ENCODE measurements at places on chromosomes 11 and 22.

- no peak for DNase-seq
These were observed 284.8 kb downstream of the TENM4 start for GRCh38 chr11:79156031-79156430.

DNA sequence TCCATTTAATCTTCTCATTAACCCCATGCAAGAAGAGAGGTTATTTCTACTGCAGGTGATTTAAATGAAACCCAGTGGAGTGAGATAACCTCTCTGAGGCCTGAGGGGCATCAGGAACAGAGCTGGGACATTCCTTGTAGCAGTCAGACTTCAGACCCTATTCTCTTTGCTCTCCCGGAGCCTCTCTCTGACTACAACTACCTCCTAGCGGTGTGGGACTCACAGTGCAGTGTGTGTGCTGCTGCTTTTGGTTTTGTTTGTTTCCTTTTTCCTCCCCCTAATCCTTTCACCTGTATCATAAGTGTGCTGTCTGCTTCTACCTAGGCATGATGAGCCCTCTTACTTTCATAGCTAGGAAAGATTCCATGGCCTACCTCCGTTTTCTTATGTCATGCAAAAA, 769.6 kb downstream of the NTM start:
- no peak for DNase-seq

- DNase-seq: no peak
These were observed 12.0 kb upstream of the CAT start for GRCh38 chr11:34426766-34427185.

DNA sequence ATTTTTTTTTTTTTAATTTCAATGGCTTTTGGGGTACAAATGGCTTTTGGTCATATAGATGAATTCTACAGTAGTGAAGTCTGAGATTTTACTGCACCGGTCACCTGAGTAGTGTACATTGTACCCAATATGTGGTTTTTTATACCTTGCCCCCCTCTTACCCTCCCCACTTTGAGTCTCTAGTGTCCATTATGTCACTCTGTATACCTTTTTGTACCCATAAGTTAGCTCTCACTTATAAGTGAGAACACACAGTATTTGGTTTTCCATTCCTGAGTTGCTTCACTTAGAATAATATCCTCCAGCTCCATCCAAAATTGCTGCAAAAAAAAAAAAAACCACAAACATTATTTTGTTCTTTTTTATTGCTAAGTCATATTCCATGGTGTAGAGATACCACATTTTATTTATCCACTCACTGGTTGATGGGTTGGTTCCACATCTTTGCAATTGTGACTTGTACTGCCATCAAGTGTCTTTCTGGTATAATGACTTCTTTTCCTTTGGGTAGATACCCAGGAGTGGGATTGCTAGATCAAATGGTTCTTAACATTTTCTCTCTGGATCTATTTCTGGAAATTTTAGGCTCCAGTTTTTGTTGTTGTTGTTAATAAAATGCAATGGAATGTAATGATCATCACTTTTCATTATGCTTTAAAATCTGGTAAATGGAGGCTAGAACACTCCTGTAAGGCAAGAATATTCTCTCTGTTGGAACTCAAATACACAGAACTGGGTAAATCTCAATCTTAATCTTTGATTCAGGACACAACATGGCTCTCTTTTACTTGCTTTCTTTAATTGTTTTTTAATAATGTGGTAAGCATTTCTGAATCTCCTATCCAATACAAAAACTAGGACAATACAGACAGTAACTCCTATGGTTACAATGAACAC, 10.3 kb downstream of the NEAT1 start:
- peak; percentile 73 for DNase-seq

DNA sequence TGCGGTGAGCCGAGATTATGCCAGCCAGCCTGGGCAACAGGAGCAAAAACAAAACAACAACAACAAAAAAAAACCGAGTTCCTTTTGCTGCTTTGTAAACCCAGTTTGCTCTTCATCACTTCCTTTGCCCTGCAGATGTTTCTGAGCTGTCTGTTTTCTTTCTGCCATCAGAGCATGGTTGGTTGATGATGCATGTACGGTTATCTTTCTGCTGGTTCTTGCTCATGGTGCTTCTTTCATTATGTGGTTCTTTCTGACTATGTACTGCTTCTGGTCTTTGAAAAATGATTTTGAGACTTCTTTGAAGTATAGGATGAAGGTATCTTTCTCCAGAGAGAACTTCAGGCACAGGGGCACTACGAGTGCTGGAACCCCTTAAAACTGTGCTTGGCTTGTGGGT, 13.2 kb downstream of the TANGO2 start:
- DNase-seq: no peak

DNA sequence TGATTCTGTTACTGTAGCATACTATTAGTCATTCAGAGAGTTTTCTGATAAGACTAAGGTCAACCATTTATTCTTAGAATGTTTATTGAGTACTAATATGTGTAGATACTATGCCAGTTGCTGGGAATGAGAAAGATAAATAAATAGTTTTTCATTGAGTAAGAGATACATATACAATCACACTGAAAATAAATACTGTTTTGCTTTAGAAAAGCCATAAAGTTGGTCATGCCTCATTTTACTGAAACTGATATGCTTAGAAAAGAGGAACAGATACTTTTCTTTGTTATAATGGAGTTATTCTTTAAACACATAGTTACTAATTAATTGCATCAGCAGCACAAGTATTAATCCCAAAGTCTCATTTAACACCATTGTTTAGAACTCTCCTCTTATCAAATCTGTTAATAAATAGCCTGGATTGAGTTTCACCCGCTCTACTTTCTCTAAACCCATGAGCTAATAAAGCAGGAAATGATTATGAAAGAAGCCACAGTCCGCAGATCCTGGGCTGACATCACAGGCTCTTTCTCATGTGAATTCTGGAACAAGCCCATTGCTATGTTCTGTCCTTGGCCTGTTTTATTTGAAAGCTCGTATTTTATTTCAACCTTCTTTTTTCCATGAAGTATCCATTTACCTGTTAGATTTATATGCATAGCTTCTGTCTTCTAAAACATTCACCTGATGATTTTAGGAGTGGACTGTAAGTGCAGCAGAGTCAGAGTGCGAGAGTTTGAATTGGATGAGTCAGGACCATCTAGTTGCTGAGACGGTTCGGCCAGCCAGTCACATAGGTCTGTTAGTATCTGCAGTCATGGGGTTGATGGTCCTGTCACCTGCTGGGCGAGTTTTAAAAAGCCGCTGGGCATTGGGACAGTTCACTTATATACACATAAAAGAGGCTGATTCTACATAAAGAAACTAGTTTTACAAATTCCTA, 35.5 kb downstream of the PIWIL4 start:
- DNase-seq: peak; percentile 88

GRCh38 chr11:9320047-9320446, 5.7 kb upstream of the TMEM41B start:
- no peak for DNase-seq

GRCh38 chr11:12001186-12001585, 7.2 kb downstream of the DKK3 start:
- no peak for DNase-seq

DNA sequence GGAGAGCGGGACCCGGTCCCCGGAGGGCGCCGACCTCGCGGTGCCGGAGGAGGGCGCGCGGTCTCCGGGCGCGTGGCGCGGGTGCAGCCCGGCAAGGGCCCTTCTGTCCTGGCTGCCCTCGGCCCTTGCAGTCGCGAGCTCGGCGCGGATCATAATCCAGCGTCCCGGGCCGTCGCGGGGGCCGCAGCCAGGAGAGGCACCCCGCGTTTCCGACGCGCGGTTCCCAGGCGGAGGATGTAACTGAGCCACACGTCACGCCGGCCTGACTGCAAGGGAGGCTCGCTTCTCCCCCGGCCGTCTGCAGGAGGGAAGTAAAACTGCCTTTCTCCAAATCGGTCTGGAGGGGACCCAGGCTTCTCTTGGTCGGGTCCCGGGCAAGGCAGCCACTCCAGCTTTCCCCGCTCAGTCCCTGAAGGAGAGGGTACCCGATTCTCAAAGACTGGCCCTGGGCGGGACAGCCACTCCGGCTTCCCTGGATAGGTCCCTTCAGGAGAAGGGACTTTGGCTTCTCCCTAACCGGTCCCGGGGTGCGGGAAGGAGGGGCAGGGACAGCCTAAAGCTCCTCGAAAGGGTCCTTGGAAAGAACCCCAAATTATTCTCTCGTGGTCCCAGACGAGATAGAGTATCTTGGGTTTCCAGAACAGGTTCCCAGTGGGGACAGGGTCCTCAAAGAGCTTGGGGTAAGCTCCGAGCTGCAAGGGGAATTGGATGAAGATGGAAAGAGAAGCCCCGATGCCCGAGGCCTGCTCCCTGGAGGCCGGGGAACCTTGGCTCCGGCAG, 836 bp downstream of the SPON1 start:
- DNase-seq: peak; percentile 2

- DNase-seq: peak; percentile 45
These were observed 8.5 kb downstream of the DCHS1 start for GRCh38 chr11:6646918-6647679.

GRCh38 chr11:61091373-61092279, 10.7 kb upstream of the CD5 start:
- peak; percentile 41 for DNase-seq

- no peak for DNase-seq
These were observed 15.9 kb downstream of the TRIM29 start for GRCh38 chr11:120121914-120122473.

DNA sequence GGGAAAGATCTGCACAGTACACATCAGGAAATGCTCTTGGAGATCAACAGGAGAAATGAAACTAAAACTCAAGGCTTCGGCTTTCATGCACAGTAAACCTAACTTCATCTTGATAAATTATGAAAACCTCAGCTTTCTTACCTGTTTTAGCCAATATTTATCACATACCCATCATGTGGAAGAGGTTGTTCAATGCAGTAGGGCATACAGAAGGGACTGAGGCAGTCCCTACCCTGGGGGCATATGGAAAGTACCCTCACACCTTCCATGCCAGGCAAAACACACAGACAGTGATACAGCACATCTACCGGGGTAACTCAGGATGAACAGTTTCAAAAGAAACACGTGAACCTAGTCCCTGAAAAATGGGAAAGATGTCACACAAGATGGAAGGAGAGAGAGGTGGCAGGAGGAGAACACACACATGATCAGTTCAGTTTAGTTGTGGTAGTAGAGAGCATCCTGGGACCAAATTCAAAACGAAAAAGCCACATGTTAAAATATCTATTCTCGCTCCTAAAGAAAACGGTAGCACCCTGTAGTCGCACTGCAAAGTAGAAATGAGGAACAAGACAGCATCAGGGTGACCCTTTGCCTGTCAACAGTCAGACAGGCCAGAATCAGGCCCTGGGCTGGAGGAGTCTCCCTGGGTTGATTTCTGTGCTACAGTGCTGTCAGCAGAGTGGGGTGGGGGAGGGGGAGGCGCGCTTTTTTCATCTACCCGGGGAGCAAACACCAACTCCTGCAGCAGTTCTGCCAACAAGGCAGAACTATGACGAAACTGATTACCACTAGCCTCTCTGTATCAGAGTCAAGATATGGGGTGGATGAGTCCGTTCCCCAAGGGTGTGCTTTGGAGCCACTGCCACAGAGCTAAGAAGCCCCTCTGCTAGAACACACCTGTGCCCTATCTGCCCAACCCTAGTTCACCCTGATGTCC, 1.3 kb downstream of the HIRA start:
- DNase-seq: peak; percentile 84

- peak; percentile 60 for DNase-seq
These were observed 1236.4 kb downstream of the FAM181B start for GRCh38 chr11:81497202-81497804.

GRCh38 chr11:124984512-124984854, 30.5 kb downstream of the CCDC15 start:
- DNase-seq: no peak

GRCh38 chr11:65595543-65596281, at the start of gene KCNK7:
Gene KCNK7 (minus strand): TSS chr11:65595800. CDS start chr11:65595772, 28 bp downstream.
- DNase-seq: no peak

- peak; percentile 97 for DNase-seq
These were observed 42.4 kb downstream of the OSBP start for GRCh38 chr11:59573216-59573615.

DNA sequence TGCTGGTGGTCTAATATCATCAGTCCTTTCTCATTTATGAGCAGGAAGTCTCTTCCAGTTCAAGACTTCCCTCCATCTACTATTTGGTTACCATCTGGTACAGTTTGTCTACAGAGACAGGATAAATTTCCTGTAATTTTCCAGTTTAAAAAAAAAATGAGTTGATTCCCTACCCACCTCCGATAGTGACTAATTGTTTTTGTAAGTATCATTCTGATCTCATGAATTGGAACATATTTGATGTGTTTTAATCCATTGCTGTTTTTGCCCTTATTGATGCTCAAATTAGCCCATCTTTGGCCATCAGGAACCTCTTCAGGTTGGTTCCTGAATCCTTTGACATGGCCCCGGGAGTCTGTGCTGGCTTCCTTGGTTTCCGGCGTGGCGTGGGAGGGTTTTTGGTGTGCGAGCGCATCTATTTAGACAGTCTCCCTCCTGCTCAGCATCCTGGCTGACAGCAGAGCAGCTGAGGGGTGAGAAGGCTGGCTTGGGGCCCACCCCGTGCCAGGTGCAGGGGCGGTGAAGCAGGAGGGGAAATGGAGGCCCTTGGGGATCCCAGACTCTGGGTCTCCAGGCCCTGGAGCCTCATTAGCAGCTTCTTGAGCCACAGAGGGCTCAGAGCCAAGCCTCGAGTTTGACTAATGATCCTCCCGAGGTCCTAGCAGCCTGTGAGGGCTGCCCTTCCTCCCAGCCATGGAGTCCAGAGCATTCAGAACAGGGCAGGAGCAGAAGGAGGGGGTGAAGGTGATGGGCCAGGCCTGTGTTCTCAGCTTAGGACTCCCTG, 6.8 kb downstream of the OMP start:
- DNase-seq: peak; percentile 45

- no peak for DNase-seq
These were observed 19.4 kb upstream of the TMPRSS4 start for GRCh38 chr11:118057251-118058145.

DNA sequence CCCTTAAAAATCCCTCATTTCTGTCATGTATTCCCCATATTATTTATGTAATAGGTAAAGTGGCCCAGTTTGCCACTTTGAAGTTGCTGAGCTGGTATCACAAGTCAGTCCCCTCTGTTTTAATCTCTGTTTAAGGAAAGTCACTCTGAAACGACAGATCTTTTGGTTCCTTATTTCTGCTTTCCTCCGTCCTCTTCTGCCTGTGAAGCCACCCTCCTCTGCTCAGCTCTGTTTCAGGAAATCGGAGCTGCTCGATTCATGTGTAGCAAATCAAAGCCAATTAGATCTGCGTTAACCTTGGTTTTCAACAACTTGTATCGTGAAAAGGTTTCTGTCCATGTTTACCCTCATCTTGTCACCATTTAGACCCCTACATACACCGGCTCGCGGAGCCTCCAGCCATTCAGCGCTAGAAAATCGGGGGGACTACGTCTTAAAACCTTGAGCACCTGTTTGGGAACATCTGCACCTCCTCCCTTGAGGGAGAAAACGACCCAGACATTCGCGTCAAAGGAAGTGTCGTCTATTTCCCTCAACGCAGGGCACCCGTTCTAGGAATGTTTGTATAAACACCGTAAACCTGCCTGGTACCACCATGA, 576 bp upstream of the SC5D start:
- DNase-seq: peak; percentile 7

DNA sequence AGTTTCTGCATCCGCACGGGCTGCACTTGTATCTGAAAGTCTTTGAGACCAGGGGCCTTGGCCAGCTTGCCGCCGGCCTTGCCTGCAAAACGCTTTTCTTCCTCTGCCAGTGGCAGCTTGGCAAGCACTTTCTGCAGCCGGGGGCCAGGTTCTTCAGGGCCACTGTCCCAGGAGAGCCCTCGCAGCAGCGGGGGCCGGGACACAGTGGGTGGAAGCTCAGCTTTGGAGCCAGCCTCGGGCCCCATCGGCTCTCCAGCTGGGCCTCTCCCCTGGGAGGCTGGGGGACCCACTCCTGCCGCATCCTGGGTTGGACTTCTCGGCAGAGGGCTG, 57.5 kb upstream of the LYVE1 start:
- DNase-seq: no peak

GRCh38 chr11:28110821-28111200, 2.6 kb downstream of the METTL15 start:
- peak; percentile 29 for DNase-seq

Data from choroid plexus epithelial cell (primary cell).